NCI-H2171 (cell line): ENCODE measurements at places on chromosomes 13 and 19.

DNA sequence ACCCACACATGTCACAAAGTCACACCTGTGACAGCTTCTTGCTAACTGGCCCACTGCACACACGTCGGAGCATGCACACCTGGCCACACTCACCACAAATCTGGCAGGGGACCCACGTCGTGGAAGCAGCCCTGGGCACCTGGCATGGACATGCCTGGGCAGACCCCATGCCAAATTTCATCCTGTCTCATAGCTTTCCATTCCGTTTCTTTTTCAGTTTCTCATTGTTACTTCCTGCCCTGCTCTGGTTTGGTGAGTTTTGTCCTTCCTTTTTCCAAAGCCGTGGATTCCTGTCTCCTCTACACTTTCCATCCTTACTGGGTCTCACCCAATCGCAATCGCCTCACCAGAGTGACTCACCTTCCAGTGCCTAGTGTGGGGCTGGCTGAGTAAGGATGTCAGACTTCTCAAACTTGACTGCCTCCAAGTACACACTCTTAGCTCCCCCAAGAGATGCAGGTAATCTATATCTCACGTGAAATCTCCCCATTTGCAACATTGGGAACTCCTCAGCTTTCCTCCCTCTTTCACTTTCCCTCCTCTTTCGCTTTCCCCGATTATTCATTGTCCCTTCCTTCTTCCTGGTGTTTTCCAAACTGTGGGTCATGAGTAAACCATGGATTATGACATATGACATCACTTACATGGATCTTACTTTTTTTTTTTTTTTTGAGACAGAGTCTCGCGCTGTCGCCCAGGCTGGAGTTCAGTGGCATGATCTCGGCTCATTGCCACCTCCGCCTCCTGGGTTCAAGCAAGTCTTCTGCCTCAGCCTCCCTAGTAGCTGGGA lies 1.6 kb upstream of the BBC3 start:
- DNase-seq: no peak

DNA sequence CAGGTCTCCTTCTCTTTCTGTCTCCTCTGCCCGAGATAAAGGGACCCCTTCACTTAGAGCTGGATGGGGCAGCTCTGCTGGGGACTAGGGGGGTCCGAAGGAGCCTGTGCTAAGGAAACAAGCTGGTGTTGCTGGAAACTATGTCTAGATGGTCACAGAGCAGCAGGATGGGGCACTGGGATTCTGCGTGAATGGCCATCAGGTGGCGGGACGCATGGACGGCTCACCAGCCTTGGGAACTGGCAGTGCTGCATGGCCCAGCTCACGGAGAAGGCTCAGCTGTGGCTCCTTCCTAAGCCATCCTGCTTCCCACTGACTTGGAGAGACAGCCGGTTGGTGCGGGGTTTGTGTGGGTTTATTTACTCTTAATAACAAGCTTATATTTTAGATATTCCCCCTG lies 411.8 kb downstream of the ZNF536 start:
- no peak for DNase-seq

DNA sequence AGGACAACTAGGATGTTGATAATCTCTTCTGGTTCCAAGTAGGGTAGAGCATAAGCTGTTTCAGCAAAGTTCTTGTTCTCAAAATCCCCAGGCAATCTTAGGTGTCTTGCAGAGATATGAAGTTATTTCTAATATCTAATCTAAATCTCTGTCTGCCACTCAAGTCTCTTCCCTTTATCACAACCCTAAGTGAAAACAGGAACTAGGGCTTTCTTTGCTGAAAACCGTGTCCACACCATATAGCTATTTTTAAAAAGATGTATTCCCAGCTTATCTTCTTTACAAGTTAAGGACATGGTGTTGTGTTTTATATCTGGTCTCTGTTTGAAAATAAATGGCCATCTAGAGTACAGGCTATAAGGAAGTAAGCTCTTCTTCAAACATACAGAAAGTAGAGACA lies 11.3 kb upstream of the RNASEH2B start:
- DNase-seq: no peak

GRCh38 chr19:56400485-56400884 lies 3.6 kb upstream of the ZNF583 start:
- DNase-seq: no peak

GRCh38 chr19:53977991-53978731 lies 13.3 kb upstream of the CACNG6 start:
- no peak for DNase-seq

DNA sequence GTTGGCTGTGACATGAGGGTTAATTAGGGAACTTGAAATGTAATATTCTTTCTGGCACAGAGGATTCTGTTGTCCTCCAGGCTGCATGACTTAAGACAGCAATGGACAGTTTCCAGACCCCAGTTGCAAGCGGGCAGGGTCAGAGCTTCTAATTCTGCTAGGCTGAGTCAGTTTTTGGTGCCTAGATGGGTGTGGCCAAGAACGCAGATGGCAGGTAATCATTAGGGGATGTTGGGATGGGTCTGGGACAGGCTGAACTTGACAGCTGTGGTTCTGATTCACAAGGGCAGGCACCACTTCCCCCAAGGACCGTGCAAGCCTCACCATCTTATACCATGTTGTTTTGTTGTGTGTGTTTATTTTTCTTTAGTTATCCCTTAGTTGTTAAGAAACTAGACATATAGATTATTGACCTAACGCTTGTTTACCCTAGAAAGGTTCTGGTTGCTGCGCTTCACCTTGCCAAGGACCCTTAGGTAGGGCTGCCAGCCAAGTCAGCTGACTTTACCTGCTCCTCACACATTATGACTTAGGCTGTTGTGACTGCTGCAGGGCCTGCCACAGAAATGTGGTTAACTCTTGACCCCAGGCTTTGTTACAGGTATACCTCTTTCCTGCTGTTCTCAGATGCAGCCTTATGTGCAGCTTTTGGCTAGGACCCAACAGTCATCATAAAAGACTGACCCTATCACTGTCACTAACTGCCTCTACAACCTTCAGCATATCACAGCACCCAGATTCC lies 117.7 kb upstream of the KLF12 start:
- no peak for DNase-seq

DNA sequence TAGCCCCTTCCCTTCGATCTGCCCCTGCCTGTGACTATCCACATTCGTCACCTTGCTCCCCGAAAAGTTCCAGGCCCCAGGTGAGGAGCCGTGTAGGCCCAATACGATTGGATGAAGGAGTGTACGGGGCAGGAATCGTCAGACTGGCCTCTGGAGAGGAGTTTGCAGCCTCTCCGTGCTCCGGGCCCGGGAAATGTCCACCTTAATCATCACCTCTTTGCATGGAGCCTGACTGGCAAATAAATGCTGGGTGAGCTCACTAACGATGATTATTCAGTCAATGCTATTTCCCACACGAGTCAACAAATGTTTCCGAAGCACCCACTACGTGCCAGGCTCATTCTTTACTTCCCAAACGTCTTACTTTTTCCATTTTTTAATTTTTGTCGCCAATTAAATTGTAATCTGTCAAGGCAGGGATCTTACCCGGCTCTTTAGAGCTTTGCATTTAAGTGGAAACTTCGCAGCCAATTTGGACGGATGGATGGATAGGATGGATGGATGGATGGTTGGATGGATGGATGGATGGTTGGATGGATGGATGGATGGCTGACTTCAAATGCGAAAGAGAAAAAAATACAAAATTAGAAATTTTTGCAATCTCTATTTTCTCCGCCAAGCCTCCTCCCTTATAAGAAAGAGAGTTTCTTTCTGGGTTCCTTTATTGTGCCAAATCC lies 45.8 kb downstream of the TGDS start:
- DNase-seq: no peak

DNA sequence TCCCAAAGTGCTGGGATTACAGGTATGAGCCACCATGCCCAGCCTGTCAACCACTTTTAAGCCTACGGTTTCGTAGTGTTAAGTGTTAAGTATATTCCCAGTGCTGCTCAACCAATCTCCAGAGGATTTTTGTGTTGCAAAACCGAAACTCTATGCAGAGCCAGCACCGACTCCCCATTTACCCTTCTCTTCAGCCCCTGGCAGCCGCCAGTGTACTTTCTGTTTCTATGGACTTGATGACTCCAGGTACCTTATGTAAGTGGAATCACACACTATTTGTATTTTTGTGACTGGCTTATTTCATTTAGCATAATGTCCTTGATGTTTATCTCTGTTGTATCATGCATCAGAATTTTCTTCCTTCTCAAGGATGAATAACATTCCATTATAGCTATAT lies 1.1 kb downstream of the SULT2A1 start:
- DNase-seq: no peak

GRCh38 chr13:57558051-57558467 lies 73.5 kb upstream of the PCDH17 start:
- no peak for DNase-seq

DNA sequence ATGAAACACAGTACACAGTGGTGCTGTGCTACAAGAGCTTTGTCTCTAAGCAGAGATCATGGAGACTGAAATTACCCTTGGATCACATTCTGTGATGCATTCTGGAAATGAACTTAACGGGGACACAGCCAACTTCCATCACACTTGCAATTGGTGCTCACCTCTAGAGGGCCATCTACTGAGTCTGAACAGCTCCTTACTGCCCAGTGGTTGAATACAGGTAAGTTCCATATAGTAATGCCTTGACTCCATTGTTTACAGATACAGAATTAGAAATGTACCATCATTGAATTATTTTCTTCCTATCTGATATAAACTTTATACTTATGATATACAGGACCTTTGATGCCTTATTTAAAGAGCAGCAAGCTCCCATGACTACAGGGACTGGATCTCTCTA lies 686.4 kb downstream of the PCDH9 start:
- no peak for DNase-seq

DNA sequence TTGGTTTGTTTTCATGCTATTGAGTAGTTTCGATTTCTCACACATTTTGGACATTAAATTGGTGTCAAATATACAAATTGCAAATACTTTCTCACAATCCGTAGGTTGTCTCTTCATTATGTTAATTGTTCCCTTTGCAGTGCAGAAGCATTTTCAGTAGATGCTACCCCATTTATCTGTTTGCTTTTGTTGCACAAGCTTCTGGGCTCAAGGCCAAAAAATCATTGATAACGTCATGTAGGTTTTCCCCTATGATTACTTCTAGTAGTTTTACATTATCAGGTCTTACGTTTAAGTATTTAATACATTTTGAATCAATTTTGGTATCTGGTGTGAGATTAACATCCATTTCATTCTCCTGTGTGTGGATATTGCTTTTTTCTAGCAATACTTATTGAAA lies 14.0 kb upstream of the ZNF347 start:
- no peak for DNase-seq

- no peak for DNase-seq
Measured at GRCh38 chr13:59671881-59672280, 491.8 kb downstream of the DIAPH3 start.

DNA sequence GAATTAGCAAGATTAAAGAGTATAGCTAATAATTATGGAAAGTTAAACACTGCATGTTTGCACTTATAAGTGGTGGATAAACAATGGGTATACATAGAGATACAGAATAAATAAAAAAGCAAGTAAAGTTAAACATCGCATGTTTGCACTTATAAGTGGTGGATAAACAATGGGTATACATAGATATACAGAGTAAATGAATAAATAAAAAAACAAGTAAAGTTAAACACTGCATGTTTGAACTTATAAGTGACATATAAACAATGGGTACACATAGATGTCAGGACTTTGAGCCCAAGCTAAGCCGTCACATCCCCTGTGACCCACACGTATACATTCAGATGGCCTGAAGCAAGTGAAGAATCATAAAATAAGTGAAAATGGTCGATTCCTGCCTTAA lies 1533.3 kb upstream of the SPRY2 start:
- no peak for DNase-seq

DNA sequence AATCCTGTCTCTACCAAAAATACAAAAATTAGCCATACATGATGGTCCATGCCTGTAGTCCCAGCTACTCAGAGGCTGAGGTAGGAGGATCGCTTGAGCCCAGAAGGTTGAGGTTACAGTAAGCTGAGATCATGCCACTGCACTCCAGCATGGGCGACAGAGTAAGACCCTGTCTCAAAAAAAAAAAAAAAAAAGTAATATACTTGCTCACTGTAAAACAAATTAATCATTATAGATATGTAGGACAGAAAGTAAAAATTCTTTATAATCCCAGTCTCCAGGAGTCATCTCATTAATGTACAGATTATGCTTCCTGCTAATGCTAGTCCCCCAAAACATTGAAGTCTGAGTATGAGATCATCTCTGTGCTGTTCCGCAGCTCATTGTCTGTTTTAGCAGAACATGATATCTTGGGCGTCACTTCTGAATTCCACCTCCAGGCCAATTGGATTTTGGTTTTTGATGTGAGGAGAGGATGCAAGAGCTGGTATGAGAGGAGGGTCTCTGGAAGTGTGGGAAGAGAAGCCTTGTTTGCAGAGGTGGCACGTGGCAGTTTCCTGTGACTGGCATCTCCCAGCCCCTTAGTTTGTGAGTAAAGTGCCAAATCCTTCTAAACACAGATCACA lies 75.4 kb upstream of the NPAS1 start:
- no peak for DNase-seq

DNA sequence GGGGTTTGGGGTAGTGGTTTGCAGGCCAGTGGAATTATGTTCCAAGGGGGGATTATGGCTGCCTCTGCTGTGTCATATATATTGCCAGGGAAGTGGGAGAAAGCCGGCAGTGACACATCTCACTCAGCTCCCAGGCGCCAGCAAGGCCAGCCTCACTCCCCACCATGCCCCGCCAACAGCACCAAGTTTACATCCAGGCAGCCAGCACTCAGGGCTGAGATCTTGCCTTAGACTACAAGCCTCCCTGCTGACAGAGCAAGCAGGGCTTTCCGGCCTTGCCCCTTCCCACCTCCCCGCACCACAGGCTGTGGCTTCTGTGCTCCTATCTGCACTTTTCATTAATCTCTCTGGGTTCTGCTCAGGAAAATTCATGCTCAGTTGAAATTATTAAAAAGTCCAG lies 385.1 kb downstream of the MZT1 start:
- DNase-seq: no peak

DNA sequence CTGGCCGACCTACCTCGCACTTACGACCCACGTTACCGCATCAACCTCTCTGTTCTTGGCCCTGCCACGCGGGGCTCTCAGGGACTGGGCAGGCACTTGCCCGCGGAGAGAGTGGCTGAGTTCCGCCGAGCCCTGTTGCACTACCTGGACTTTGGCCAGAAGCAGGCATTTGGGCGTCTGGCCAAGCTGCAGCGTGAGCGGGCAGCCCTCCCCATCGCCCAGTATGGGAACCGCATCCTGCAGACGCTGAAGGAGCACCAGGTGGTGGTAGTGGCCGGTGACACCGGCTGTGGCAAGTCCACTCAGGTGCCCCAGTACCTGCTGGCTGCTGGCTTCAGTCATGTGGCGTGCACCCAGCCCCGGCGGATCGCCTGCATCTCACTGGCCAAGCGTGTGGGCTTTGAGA lies 4.2 kb downstream of the DHX34 start:
- DNase-seq: no peak
